MV-4-11 (cell line): ENCODE measurements at places on chromosomes 16 and 17.

DNA sequence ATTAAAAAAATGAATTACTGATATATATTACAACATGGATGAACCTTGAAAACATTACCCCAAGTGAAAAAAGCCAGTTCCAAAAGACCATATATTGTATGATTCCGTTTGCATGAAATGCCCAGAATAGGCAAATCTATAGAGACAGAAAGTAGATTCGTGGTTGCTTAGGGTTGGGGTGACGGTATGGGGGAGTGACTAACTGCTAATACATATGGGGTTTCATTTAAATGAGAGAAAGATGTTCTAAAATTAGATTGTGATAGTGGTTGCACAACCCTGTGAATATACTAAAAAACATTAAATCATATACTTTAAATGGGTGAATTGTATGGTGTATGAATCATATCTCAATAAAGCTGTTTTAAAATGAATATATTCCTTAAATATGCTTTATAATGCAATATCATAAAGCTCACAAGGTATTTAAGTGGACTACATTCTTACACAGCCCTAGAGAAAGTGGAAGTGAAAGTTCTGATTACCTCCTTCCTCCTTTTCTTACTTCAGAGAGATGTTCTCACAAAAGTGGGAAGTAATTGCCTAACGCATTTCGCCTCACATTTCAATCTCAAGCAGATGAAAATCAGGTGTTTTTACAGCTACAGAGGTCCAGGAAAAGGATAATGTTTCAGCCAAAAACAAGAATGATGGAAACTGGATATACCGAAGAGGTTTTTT, 142.7 kb upstream of the GNAO1 start:
- peak; percentile 92 for DNase-seq

- no peak for DNase-seq
Observed at GRCh38 chr17:77962348-77962747, 3.8 kb downstream of the TNRC6C start.

DNA sequence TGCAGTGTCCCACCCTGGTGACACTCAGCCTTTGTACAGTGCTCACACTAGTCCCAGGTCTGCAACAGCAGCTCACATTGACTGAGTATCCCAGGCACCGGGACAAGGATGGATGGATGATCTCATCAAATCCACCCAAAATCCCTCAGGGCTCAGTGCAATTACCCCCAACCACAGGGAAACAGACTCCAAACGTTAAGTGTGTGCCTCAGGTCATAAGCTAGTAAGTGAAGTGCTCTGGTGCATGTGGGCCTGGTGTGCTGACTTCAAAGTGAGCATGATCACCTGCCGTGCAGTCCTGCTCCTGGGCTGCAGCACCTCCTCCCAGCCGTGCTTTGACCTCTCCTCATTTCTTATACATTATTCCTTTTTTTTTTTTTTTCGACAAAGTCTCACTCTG, 31.2 kb upstream of the CD300E start:
- DNase-seq: no peak

- DNase-seq: no peak
Observed at GRCh38 chr17:39365242-39365641, 36.2 kb downstream of the FBXL20 start.

GRCh38 chr17:15946611-15947120, 1.7 kb downstream of the ADORA2B start:
- no peak for DNase-seq

- DNase-seq: no peak
Observed at GRCh38 chr16:65489531-65490023, 367.7 kb upstream of the CDH11 start.

- no peak for DNase-seq
Observed at GRCh38 chr17:48596735-48597527, 3.4 kb upstream of the HOXB5 start.

GRCh38 chr17:45009676-45010467, 41.6 kb downstream of the DCAKD start:
- no peak for DNase-seq

DNA sequence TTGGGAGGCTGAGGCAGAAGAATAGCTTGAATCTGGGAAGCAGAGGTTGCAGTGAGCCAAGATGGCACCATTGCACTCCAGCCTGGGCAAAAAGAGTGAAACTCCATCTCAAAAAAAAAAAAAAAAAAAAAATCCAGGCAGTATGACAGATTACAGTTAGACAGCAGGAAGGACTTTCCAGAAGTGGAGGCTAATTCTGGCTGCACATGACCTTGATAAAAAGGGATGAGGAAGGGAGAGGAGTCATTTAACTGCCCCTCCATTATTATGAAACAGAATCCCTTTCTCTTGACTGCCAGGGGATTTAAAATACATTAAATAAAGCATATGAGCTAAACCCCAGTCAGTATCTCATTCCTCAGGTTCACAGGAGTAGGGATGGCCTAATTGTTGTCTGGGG, 1.8 kb upstream of the ARHGAP23 start:
- no peak for DNase-seq

GRCh38 chr17:64214950-64215349, 48.1 kb downstream of the TEX2 start:
- no peak for DNase-seq

DNA sequence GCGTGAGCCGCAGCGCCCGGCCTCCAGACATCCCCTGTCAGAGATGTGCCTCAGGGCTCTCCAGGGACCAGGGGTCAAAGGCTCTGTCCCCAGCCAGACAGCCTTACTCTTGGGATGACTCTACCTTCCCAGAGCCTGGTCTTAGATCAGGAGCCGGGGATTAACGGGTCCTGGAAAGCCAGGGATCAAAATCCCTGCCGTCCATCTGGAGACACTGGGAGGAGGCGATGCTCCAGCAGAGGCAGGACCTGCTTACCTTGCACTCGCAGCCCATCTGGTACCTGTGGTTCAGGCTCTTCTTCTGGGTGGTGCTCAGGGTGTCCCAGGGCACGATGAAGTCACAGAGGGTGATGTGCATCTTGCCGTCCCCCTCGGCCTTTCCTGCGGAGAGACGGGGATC, 16.7 kb upstream of the USP36 start:
- no peak for DNase-seq
